Muscle of back (tissue), 13 donors: ENCODE measurements at places on chromosomes 6 and 20.

DNA sequence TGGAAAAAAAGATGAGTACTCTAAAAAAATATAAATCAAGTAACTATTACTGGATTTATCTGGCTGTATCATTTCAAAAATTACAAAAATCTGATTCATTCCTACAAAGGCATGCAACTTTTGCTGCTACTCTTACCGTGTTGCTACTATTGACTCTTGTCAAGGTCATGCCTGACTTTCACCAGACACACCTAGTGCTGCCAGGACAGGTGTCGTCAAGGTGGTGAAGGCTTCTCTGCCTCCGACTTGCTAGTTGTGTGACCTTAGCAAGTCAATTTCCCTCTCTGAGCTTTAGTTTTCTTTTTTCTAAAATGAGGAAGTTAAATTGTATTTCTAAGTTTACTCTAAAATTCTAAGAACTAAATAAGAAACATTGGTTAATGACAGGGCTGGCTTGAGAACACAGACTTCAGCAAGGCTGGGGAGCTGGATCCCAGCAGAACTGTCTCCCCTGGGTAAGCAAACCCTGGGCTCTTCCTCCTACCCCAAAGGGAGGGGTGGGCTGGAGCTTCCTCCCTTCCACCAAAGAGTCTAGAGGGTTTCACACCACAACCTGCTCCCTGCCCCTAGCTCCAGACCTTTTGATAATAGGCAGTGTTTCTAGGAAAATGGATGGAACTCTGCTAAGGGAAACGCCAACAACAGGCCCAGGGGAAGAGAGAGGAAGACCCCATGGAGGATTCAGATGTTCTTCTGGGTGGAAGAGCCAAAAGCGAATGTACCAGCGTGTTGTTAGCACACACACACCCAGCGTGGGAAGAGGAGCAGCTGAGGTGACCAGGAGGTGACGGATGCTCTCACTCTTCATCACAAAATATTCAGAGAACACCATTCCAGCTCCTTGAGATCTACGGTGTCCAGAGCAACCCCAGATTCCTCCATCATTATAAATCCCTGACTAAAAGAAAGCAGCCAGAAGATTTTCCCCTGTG is 47.9 kb upstream of the CITED2 start:
- DNase-seq, result no peak

DNA sequence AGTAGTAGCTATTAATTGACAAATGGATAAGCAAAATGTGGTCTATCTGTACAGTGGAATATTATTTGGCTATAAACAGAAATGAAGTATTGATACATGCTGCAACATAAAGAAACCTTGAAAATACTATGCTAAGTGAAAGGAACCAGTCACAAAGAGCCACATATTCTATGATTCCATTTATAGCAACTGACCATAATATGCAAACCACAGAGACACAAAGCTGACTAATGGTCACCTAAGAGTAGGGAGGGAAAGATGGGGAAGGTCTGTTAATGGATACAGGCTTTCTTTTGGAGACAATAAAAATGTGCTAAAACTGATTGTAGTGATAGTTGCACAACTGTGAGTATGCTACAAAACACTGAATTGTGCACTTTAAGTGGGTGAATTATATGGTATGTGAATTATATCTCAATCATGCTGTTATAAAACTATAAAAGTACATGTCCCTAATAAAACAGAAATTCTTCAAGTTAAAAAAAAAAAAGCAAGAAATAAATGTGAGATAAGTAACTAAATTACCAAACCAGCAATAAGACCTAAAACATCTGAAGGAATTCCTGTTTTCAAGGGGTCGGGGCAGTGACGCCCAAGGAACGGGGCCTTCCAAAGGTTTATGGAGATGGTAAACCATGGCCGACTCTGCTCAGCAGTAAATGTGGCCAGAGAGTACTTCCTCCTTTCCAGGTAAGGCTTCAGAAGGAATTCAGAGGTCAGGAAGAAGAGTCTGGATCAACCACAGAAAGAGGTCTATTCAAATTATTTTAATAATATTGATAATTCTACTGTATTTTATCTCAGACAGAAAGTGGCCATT is 75.4 kb downstream of the ARHGAP18 start:
- no peak for DNase-seq

- DNase-seq, result peak; percentile 51
These were observed 21.4 kb upstream of the AKIRIN2 start for GRCh38 chr6:87723170-87724078.

GRCh38 chr6:27728442-27728841 is 183.8 kb downstream of the OR2B2 start:
- no peak for DNase-seq

DNA sequence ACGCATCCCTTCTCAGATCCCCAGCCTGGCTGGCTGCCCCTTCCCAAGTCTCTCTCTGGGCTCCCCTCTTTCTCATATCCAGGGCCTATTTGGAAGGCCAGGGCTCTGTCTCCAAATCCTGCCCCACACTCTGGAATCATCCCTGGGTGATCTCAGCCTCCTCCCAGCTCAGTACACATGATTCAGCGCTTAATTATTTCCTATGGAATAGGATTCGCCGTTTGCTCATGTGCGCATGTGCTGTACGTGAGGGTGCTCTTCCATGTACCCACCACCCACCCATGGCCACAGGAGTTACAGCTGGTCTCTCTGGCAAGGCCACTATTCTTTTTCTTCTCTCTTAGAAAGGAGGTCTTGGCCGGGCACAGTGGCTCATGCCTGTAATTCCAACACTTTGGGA is 81.7 kb upstream of the FOXP4 start:
- peak; percentile 31 for DNase-seq

GRCh38 chr20:48682529-48683363 is 145.1 kb downstream of the PREX1 start:
- DNase-seq, result peak; percentile 94

DNA sequence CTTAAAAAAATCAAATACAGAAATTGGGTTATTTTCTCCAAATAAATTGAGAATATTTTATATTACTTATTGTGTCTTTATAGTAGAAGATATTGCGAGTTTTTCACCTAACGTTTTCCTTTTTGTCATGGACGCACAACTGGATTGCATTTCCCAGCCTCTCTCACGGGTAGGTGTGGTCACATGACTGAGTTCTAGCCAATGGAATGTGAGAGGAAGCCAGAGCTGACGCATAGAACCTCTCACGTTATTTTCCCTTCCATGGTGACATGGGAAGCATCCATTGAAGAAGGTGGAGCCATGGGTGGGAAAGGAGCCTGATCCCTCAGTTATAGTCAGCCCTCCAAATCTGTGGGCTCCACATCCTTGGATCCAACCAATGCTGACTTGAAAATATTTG is 155.9 kb upstream of the UST start:
- DNase-seq, result no peak

GRCh38 chr6:96276305-96276704 is 245.3 kb upstream of the UFL1 start:
- DNase-seq, result peak; percentile 8

GRCh38 chr20:59004763-59005522 is 2.1 kb downstream of the CTSZ start:
- no peak for DNase-seq

GRCh38 chr6:77987035-77987384 is 334.2 kb downstream of the MEI4 start:
- DNase-seq, result no peak

DNA sequence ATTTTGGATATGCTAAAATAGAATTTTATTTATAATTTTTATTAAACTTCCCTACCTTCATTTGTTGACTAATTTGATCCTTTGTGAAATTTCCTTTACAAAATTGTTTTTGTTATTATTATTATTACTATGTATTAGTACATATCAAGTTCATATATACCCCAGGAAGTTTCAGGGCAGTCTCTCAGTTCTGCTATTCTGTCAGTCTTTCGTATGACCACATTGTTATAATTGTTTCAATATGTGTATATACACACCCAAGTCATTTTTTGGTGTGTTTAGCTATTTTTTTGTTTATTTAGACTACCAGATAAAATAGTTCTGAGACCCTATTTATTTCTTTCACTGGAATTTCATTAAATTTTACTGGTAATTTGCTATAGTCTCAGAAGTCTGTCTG is 72.1 kb downstream of the NKAIN2 start:
- no peak for DNase-seq

DNA sequence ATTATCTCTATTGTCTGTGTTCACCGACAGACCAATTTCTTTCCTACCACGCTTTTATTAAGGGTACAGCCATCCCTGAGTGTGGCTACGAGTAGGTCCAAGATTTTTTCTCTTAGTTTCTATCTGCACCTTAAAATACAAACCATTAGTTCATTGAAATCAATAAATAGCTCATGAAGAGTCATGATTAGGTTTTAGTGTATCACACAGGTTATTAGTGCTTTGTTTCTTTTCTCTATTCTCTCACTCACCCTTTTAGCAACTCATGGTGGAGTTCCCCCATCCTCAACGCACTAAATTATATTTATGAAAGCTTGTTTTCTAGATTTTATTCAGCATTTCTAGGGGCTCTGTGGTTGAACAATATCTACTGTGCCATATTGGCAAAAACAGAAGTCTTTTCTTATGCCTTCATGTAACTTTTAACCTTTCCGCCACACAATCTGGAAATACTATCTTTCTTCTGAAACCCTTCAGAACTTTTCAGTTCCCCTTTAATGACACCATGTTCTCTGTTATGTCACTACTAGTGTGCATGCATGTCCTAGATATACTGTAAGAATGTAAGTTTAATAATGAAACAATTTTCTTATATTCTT is 128.2 kb upstream of the LAMA2 start:
- no peak for DNase-seq

DNA sequence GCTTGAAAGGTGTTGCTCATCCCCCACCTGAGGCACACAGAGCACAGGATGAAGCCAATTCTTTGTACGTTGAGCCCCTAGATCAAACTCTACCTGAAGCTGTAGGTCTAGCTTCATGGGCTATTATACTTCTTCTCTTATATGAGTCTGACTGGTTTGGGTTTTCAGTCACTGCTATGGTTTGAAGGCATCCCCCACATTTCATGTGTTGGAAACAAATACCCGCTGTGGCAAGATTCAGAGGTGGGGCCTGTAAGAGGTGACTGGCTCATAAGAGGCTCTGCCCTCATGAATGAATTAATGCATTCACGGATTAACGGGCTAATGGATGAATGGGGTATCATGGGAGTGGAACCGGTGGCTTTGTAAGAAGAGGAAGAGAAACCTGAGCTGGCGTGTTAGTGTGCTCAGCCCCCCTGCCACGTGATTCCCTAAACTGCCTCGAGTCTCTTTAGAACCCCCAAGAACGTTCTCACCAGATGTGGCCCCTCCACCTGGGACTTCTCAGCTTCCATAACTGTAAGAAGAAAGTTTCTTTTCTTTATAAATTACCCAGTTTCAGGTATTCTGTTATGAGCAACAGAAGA is 39.2 kb downstream of the PREX1 start:
- no peak for DNase-seq
